NCI-H526 (cell line): ENCODE measurements at places on chromosomes 16 and 17.
A peak's percentile ranks its signal among the peaks of the same experiment; 100 is the strongest.

DNA sequence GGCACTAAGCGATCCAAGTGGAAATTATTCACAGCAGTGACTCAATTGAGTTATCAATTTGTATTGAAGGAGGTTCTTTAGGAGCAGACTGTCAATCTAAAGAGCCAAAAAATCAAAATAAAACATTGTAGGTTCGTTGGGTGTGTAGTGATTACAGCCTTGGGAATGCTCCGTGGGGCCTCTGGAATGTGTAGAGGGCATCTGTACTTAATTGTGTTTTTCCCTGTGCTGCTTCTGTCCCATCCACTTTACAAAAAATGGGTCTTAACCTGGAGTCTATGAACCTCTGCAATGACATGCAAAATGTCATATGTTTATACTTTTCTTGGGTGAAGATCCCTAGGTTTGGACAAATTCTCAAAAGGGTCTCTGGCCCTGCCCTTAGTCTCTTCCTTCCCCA lies 215.1 kb downstream of the CCDC182 start:
- no peak for DNase-seq

DNA sequence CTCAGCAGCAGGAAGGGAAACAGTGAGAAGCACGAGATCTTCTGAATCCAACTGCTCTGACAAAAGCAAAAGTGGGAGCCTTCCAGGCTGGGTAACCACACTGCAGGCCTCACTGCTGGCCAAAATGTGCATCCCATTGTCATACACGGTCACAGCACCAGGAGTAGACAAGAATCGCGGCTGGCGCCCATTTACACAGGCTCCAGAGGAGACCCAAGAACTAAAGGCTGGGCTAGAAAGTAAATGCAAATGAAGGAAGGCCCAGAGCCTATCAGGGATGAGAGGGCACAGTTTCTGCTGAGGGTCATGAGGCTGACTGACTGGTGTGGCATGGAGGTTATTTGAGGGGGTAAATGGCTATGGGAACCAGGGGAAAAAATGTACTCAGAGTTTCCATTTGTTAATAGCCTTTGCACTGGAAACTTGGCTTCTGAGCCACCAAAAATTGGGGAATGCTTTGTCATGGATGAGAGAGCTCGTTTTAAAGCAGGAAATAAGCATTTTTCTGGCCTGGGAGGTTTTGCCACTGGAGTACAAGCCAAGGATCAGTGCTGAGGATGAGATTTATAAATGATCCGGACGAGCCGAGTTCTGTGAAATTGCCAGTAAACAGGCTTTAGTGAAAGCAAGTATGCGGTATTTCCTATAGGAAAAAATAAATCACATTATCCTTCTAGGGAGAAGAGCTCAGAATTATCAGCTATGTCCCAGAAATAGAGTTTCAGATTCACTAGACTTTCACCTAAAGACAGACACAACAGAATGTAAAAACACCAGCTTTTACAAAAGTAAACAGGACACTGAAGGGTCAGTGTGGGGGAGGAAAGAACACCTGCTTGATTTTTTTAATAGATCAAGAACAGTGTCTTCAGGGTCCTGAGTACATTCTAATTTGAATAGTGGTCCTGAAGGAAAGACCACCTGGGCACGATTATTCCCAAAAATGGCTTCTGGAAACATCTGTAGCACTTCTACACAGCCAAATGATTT lies 66.9 kb upstream of the GSG1L start:
- DNase-seq: no peak

GRCh38 chr16:79943736-79944135 lies 343.2 kb upstream of the MAF start:
- DNase-seq: no peak

DNA sequence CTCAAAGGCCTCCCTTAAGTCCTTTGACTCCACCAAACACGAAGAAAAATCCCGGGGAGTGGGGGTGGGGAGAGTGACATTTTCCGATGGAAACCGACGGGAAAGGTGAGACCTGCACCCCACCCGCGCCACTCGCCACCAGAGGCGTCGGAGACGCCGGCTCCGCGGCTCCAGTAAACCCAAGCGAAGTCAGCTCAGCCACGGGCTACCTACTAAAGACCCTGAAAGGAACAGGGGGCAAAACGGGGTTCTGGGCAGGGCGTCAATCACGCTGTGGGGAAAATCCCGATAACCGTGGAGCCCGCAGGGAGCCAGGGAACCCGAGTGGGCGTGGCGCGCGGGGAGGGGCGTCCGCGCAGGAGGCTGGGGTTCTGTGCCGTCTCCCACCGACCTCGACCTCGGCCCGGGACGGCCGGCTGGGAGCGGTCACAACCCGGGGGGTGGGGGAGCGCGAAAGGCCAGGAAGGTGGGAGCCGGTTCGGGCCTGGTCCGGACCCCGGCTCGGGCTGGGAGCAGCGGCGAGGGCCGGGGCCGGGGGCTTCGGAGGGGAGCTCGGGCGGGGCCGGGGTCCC lies 565 bp downstream of the WDR45B start:
- DNase-seq: no peak

- peak; percentile 81 for DNase-seq
These were observed 6.2 kb downstream of the SBK1 start for GRCh38 chr16:28298511-28298878.

GRCh38 chr16:3444032-3444388 lies 530 bp downstream of the NAA60 start:
- DNase-seq: no peak

- DNase-seq: peak; percentile 43
These were observed 1.7 kb downstream of the DEXI start for GRCh38 chr16:10940501-10941079.
